NCI-H2029 treated with DMSO at 0.1 percent for 48 hours (cell line): ENCODE measurements at places on chromosomes 2 and 18.

DNA sequence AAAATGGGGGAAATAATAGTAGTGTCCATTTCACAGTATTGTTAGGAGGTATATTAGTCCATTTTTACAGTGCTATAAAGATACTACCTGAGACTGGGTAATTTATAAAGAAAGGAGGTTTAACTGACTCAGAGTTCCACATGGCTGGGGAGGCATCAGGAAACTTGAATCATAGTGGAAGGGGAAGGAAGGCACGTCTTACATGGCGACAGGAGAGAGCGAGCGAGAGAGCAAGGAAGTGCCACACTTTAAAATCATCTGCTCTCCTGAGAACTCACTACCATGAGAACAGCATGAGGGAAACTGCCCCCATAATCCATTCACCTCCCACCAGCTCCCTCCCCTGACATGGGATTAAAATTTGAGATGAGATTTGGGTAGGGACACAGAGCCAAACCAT lies 23.4 kb downstream of the MGAT5 start:
- DNase-seq = no peak

DNA sequence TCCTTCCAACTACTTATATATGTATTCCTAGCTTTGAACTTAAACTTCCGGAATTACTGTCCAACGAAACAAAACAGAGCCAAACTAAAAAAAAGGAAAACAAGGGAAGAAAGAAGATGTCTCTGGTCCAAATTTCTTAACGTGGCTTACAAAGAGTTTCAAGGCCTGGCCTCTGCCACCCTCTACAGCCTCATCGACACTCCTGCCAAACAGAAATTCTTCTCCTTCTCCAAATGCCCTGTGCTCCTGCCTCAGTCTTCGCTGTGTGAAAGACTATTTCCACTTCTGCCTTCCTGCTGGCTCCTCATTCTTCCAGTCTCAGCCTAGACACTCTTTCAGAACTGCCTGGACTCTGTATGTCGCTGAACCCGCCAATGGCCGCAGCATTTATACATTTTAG lies 249.2 kb downstream of the TXNL1 start:
- no peak for DNase-seq

GRCh38 chr18:12507007-12507406 lies 99.3 kb downstream of the PRELID3A start:
- no peak for DNase-seq

GRCh38 chr2:33322612-33323011 lies 153.8 kb upstream of the RASGRP3 start:
- DNase-seq = no peak

- no peak for DNase-seq
Observed at GRCh38 chr2:17643031-17643615, 102.6 kb downstream of the VSNL1 start.

- no peak for DNase-seq
Observed at GRCh38 chr2:5392658-5393057, 299.5 kb upstream of the SOX11 start.

DNA sequence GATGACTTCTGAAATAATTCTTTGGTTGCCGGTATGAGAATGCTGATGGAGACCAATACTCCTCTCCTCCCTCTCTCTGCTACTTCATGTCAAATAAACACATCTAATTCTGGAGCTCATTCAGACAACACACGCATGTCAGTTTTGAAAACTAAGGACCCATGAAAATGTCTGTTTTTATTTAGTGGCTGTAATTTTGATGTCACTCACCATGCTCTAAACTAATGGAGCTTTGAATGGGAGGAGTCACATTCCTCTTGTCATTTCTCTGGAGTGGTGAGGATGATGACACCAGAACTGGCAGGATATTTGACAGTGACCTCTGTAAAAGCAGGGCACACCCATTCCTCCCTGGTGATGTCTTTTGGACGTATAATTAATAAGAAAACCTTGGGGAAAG lies 163.0 kb downstream of the PHLPP1 start:
- DNase-seq = no peak

DNA sequence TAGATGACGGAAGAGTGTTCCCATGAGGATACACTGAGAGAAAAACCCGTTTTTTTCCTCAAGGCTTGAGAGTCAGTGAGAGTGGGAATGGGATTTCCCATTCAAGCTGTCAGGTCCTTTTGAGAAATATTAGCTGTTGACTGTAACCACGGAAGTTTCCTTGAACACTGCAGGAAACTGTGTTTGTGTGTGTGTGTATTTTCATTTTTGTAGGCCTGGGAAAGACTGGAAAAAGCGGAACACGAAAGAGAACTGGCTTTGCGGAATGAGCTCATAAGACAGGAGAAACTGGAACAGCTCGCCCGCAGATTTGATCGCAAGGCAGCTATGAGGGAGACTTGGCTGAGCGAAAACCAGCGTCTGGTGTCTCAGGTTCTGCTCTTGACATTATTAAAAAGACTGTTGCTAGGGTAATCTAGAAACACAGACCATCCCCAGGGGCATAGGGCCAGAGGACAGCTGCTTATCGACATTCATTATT lies 98.8 kb upstream of the EML6 start:
- no peak for DNase-seq

GRCh38 chr2:97731274-97732020 lies 18.1 kb downstream of the ZAP70 start:
- no peak for DNase-seq

GRCh38 chr18:12907258-12907925 lies 23.4 kb upstream of the PTPN2 start:
- DNase-seq = no peak

- no peak for DNase-seq
Observed at GRCh38 chr2:151334082-151334815, 23.1 kb upstream of the TNFAIP6 start.

DNA sequence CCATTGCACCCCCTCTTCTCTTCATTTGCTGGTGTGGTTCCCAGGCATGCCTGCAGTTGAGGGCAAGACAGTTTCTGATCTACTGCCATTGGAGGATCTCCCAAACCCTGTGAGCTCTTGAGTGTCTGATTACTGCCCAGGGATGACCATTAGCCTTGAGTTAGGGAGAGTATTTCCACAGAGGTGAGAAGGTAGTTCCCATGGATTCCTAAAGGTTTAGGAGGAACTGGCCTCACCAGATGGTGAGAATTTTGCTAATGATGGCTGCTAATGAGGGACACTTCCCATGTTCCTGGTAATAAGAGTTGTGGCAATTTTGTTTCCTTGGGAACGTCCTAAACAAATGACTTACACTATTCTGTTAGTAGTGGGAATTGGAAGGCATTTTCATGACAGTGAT lies 42.5 kb downstream of the PTPRM start:
- no peak for DNase-seq

GRCh38 chr18:28494151-28494550 lies 317.2 kb upstream of the CDH2 start:
- DNase-seq = no peak

GRCh38 chr18:21703241-21703820 lies 1.2 kb downstream of the ABHD3 start:
- DNase-seq = no peak

GRCh38 chr2:24830786-24831185 lies 37.6 kb downstream of the CENPO start:
- DNase-seq = no peak

DNA sequence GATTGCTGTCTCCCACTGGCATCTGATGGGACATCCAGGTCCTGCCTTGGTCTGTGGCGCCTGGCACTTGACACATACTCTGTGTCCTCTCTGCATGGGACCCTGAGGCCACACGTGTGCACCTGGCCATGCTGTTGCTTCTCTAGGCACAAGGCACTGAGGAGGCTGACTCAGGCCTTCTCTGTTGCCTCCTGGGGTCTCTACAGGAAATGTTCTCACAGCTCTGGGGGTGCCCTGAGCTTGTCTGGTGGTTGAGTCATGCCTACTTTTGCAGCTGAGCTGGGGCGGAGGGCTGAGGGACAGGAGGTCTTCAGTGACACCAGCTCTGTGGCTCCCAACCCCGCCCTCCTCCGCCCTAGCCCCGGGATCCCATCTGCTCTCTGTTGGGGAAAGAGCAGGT lies 207.0 kb upstream of the HS6ST1 start:
- DNase-seq = no peak

DNA sequence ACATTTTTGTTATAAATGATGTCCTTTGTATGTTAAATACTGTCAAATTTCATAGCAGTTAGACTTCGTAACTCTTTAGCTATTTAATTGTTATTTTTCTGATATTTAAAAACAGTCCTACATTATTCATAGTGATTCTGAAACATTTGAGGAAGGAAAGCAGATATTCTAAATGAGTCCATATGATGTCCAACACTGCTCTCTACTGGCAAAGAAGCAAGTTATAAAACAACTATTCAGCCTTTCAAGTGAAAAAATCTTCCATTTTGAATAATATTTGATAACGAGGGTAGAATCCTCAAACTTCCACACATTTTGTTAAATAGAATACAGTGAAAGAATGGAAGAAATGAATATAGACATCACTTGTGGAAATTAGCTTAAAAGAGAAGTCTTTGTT lies 220.8 kb downstream of the GULP1 start:
- peak; percentile 66 for DNase-seq

DNA sequence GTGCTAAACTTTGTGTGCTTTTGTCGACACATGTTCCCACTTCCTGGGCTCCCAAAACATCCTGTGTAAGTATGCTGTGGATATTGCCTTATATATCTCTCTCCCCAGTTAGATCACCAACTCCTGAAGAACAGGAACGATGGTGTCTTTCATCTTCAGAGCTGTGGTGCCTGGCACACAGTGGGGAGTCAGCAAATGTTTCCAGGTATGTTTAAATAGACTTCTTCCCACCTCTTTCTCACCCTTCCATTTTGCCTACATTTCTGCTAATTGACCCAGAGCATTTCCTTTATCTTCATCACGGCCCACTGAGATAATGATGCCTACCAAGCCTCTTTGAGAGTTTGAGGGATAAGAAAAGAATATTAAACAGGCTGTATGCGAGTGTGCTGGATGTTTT lies 60.7 kb downstream of the RND3 start:
- no peak for DNase-seq

DNA sequence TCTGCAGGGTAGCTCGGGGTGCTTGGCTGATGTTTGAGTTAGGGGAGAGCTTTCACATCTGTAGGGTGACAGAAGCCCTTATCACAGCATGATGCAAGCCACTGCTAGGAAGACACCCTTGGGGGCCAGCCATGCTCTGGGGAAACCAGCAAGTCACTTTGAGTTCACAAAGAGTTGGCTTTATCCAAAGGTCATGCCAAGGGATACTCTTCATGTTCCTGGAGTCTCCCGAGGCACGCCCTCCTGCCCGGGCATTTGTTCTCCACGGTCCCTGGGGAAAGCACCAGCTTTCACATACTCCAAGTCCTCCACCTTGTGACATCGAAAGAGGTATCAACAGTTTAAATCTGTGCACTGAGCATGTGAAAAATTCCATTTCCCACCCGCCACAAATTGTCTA lies 227.7 kb downstream of the VAPA start:
- no peak for DNase-seq

DNA sequence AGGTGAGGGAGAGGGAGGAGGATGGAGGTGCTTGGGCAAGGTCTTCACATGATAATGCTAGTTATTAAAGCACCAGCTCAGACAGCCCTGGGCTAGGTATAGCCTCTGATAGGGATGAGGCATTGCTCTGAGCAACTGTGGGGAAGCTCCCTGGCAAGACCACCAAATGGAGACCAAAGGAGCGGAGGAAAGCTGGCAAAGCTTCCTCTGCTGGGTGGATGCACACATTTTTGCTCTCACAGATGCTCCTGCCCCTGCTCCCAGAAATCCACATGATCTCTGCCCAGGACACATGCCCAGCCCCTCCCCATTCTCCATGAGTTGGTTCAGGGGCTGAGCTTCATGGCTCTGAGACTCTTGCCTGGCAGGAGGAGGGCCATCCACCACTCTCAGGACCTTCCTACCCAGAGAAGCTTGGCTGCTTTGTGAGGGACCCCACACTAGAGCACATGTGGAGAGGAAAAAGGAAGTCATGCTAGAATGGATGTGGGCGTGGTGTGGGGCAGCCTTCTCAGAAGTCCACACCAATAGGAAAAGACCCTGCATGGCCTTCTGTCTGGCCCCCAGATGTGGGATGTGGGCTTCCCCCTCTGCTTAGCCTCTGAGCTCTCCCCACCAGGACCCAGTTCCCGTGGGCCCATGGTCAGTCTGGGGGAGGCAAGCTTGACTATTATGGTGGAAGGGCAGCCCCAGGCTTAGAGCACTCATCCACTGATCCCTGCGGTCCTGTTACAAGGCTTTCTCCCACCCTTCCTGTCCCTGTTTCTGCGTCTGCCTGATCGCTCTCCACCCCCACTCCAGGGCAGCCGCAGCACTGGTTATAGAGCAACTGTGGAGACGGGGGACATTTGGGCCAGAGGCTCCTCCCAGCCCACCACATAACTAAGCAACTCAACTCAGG lies 10.5 kb upstream of the CYP26B1 start:
- DNase-seq = no peak
